ENCODE measurements at places on chromosomes 16 and 17.
A peak's percentile ranks its signal among the peaks of the same experiment; 100 is the strongest.

DNA sequence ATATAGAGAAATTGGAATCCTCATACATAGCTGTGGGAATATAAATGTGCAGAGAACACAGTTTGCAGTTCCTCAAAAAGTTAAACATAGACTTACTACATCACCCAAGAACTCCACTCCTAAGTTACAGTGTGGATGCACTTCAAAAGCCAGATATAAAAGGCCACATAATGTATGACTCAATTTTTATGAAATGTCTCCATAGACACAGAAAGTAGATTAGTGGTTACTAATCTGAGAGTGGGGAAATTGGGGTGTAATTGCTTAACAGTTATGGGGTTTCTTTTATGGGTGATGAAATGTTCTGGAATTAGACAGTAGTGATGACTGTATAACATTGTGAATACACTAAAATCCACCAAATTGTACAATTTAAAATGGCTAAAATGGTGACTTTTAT is 60.9 kb downstream of the CACNG1 start:
- DNase-seq = no peak

DNA sequence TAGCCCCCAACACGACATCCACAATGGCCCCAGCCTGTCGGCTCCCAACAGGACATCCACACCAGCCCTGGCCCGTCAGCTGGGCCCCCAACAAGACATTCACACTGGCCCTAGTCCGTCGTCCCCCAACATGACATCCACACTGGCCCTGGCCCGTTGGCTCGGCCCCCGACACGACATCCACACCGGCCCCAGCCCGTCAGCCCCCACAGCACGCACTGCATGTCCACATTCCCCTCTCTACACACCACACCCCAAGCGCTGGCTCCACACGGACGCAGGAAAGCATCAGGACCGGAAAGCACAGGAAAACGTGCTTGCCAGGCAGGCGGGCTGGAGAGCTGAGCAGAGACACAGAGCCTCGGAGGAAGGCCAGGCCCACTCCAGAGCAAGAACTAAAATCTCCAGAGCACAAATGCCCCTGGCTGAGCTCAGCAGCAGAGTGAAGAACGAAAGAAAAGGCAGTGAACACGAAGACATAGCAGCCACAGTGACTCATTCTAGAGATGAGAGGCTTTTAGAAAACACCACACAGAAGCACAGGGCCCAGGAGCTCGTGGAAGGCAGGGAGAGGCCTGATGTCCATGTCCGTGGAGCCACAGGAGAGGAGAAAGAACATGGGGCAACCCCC is 50.6 kb downstream of the LMF1 start:
- peak; percentile 24 for DNase-seq

DNA sequence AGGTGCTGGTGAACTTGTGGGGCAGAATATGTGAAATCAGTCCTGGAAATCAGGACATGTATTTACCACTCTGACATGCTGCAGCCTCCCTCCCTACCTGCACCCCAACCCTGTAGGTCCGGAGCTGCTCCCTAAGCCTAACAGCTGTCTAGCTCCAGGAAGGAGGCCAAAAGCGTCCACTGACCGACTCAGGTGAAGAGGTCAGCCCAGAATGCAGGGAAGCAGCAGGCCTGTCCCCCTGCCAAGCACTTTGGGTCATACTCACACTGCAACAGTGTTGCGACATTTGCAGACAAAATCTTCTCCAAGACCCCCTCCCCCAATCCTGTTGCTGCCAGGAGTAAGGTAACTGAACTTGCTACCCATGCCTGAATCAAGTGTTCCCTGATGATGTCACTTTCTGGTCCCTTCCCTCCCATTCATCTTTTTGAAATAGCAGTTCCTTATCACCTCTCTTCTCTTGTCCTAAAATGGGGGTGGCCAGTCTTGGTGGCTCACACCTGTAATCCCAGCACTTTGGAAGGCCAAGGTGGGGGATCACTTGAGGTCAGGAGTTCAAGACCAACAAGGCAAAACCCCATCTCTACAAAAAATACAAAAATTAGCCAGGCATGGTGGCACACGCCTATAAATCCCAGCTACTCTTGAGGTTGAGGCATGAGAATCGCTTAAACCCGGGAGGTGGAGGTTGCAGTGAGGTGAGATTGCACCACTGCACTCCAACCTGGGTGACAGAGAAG is 1.3 kb upstream of the ACLY start:
- no peak for DNase-seq

- DNase-seq = peak; percentile 86
These were observed 19.5 kb downstream of the SIAH1 start for GRCh38 chr16:48365601-48366164.

DNA sequence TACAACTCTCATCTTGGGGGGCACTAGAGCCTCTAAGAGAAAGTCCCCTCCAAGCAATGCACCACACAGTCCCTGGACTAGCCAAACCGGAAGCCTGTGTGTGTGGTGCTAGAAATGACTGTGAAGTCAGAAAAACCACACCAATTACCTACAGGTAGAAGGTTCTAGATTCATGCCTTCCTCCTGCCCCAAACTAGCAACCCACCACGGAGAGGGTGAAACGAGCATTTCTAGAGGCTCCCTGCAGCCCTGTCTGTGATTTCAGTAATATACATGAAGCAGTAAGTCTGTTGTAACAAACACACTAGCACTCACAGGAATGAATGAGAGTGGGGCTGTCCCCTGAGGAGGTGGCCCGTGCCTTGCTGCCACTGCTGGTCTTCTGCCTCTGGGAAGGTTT is 13.6 kb downstream of the ZFHX3 start:
- no peak for DNase-seq

DNA sequence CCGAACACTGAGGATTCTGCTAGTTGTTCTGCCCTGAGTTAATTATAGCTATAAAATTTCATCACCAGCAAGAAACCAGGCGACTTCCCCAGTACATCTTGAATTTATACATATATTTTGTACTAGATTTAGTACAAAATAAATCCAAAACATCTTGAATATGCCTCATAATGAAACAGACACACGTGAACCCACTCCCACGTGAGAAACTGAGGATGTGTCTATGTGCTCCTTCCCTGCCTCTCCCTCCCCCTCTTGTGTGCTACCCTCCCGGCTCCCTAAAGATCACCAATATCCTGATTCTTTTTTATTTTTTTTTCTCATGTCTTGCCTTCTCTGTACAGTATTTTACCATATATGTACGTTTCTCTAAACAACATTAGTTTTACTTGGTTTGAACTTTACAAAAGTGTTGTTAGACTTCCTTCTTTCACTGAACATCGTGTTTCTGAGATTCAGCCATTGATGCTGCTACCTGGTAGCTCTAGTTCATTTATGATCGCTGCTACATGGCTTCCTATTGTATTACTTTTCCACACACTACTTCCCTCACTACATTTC is 1.1 kb upstream of the LCMT1 start:
- no peak for DNase-seq

GRCh38 chr17:9334536-9335446 is 240.8 kb downstream of the STX8 start:
- DNase-seq = no peak

GRCh38 chr17:76438906-76439305 is 14.0 kb downstream of the UBE2O start:
- DNase-seq = no peak

DNA sequence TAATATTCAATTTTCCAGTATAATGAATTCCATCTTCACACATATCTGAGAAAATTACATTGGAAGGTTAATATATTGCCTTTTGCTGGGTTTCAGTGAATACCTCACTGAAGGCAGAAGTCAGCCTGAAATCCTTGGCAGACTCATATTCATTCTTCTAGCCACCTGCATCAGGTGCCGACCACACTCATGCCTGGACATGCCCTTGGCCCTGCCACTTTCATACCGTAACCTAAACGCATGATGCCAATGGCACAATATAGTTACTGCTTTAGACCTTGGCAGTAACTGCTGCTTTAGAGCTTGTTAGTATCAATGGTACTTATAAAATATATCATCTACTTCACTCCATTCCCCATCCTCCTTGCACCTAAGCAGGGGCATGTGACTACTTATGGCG is 817.6 kb upstream of the CDH8 start:
- no peak for DNase-seq

DNA sequence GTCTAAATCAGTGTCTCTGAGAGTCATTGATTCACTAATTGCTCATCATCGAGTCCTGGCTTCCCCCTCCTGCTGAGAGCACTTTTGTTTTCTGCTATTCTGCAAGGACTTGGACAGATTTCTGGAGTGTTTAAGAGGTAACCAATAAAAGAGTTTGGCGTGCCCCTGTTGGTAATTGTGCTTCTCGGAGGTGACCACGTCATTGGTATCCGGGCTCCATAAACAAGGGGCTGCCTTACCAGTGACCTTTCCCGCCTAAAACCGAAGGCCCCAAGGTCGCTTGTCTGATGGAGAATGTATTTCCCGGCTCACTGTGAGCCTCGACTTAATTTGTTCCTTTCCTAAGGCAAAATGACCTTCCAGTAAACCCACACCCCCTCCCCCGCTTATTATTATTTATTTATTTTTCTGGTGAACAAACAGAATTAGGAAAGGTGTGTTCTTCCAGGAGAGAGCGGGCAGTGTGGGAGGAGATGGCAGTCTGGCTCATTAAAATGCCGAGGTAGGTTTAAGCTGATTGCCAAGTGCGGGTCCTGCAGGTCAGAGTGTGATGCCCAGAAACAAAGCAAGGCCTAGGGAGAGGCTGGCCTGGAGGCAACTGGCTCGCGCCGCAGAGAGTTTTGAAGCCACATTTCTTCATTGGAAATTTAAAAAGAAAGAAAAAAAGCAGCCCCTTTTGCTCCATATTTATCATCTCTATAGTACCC is 30.2 kb downstream of the MSI2 start:
- DNase-seq = peak; percentile 44

GRCh38 chr17:18185391-18185790 is 1.8 kb downstream of the ALKBH5 start:
- peak; percentile 41 for DNase-seq

DNA sequence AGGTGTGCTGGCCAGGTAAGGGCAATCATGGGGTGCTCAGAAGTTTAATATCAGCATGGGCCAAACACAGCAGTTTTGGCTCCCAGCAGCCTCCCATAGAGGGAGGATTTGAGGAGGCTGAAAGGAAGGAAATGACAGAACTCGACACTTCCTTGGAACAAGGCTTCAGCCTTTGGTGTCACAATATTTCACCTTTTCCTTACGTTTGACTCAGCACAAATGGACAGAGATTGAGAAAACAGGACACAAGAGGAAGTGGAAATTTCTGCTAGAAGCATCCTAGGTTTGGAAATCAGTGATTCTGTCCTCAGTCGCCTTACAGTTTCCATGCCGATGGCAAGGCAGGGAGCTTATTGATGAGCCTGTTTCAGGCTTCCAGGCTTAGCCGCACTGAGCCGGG is 181.4 kb downstream of the MAF start:
- peak; percentile 12 for DNase-seq
